ENCODE measurements at places on chromosomes 16 and 17.
A peak's percentile ranks its signal among the peaks of the same experiment; 100 is the strongest.

GRCh38 chr17:58270476-58271215, 10.1 kb downstream of the MPO start:
- no peak for DNase-seq

- DNase-seq, result peak; percentile 63
Observed at GRCh38 chr17:16589097-16589969, 20.3 kb upstream of the ZNF287 start.

GRCh38 chr17:35449371-35449931, 885 bp upstream of the SLFN13 start:
- DNase-seq, result no peak

- no peak for DNase-seq
Observed at GRCh38 chr17:27488231-27488630, 32.0 kb downstream of the KSR1 start.

- no peak for DNase-seq
Observed at GRCh38 chr16:3017794-3018506, at the start of gene CLDN6. CLDN6 (minus strand) TSS chr16:3018183; CDS start chr16:3016021, 2,162 bp downstream.

DNA sequence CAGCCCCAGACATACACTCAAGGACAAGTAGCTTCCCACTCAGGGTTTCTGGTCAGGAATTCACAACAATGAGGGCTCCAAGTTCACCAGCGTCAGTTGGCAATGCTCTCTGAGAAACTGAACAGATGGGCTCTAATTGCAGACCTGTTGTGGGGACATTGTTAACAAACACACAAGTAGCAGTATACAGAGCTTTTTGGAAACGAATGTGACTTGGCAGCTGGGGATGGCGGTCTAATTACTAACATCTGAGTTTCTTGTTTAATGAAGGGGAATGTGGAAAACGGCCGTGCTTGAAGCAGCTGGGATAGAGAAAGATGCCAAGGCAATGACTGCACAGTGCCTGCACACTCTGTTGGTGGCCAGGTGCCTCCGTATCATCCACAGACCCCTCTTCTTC, 316.1 kb upstream of the IRX3 start:
- no peak for DNase-seq

- no peak for DNase-seq
Observed at GRCh38 chr16:59552164-59552563, 818.0 kb upstream of the GOT2 start.

DNA sequence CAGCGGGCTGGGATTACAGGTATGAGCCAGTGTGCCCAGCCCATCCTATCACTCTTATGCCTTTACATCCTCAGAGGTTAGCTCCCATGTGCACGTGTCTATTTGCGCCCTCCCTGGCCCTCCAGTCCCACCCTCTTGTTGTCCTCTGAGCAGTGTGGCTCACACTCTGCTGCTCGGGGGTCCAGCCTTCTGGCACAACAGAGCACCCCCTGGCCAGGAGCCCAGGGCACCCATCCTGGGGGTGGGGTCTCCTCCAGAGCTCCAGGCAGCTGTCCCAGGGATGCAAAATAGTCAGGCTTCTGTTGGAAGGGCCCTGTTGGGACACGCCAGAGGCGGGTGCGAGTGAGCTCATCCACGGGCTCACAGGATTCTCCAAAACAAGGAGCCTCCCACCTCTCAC, 11.7 kb upstream of the FAM83G start:
- DNase-seq, result no peak

- DNase-seq, result peak; percentile 15
Observed at GRCh38 chr17:77325577-77326075, 184.9 kb downstream of the SEC14L1 start.

- DNase-seq, result no peak
Observed at GRCh38 chr17:40306395-40306794, 2.6 kb upstream of the RARA start.

DNA sequence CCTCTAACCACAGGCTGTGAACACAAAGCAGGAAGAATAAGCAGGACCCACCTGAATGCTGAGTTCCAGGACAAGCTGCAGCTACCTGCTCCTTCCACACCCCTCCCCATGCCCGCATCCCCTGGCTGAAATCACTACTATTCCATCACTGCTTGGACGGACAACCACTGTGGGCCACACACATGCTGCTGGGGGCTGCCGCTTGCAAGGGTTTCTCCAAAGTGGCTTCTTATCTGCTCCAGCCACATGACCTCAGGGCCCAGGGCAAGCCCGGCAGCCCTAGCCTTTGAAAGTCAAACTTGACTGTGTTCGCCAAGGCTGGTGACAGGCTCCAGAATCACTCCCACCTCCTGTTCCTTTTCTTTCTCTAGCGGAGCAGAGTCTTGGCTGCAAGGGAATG, 18.4 kb downstream of the FA2H start:
- no peak for DNase-seq

- DNase-seq, result no peak
Observed at GRCh38 chr17:45172541-45173286, 11.0 kb downstream of the HEXIM2 start.

All from GM04504 (cell line).